Stimulated activated CD8-positive, alpha-beta memory T cell treated with anti-CD3 and anti-CD28 coated beads, Interleukin-7, amount 100 ng/mL, for 1 hour (primary cell): ENCODE measurements at places on chromosomes 6 and 20.

- no peak for DNase-seq
Measured at GRCh38 chr6:148448369-148449012, 105.9 kb downstream of the SASH1 start.

DNA sequence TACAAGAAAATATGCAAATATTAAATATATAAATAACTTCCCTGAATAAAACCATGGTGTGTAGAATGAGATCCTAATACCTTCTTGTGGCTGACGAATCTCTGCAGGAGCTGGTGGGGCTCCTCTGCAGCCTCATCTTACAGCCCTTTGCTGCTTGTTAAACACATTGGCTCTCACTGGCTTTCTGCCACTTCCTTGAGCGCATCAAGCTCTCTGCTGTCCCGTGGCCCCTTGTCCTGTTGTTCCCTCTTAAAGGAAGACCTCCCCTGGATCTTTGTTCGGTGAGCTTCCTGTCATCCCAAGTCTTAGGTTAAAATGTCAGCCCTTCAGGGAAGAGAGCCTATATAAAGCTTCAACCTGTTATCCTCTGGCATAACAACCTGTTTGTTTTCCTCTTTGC is 519.6 kb downstream of the DOK5 start:
- no peak for DNase-seq

DNA sequence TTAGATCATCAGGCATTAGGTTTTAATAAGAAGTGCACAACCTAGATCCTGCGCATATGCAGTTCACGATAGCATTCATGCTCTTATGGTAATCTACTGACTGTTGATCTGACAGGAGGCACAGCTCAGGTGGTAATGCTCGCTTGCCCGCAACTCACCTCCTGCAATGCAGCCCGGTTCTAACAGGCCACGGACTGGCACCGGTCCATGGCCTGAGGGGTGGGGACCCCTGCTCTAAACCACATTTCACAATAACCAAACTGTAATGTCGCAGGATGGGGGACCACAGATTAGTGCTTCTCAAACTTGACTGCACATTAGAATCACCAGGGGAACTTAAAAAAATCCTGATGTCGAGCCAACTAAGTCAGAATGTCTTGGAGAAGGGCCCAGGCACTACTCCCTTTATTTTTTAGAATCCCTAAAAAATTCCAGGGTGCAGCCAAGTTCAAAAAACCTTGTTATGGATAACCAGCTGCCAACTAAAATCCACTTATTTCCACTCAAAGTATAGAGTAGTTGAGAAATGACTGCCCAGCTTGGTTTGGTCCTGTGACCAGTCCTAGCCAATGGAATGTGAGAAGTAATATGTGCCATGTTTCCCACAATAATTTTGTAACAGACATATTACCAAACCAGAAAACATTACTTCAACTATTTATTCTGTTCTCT is 3.1 kb downstream of the SHPRH start:
- no peak for DNase-seq

DNA sequence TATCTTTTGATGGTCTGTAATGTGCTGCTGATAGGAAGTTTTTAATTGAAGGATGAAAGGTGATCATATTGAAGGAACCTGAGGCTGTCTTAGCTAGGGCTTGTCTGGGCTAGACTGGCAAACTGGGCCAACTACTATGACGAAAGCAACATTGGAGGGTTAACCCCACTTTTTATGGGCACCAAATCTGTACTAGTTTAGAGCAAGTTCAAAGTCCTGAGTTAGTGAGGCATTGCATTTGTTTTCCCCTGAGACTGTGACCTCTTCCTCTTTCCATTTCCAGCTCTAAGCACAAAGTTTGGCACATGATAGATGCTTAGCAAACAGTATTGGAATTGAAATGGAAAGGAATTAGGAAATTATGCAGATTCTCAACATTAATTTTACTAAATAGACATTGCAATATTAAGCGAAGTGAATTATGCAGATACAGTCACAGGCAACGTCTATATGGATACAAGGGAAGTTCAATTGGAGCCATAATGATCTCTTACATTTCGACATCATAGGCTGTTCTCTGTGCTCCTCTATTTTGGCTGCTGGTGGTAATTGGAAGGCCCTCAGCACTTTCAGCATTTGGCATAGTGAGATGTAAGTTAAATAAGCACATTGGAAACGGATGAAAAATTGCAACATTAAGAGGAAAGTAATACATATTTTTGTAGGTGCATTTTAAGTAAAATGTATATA is 22.2 kb downstream of the CEP57L1 start:
- DNase-seq, result no peak

- no peak for DNase-seq
Measured at GRCh38 chr6:136464148-136464547, 86.1 kb downstream of the MAP7 start.

GRCh38 chr20:41380551-41381193 is 14.1 kb upstream of the EMILIN3 start:
- DNase-seq, result no peak

DNA sequence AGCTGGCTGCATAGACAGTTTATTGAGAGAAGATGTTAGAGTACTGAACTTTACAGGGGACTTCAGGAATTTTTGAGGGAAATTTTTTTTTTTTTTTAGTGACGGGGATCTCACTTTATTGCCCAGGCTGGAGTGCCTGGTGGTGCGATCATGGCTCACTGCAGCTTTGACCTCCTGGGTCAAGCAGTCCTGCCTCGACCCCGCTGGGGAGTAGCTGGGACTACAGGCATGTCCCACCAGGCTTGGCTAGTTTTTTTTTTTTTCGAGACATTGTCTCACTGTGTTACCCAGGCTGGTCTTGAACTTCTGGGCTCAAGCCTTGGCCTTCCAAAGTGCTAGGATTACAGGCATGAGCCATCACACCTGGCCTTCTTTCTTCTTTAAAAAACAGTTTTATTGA is 10.8 kb upstream of the EFCAB8 start:
- DNase-seq, result no peak

GRCh38 chr20:63701329-63702035 is 5.0 kb downstream of the TNFRSF6B start:
- no peak for DNase-seq

DNA sequence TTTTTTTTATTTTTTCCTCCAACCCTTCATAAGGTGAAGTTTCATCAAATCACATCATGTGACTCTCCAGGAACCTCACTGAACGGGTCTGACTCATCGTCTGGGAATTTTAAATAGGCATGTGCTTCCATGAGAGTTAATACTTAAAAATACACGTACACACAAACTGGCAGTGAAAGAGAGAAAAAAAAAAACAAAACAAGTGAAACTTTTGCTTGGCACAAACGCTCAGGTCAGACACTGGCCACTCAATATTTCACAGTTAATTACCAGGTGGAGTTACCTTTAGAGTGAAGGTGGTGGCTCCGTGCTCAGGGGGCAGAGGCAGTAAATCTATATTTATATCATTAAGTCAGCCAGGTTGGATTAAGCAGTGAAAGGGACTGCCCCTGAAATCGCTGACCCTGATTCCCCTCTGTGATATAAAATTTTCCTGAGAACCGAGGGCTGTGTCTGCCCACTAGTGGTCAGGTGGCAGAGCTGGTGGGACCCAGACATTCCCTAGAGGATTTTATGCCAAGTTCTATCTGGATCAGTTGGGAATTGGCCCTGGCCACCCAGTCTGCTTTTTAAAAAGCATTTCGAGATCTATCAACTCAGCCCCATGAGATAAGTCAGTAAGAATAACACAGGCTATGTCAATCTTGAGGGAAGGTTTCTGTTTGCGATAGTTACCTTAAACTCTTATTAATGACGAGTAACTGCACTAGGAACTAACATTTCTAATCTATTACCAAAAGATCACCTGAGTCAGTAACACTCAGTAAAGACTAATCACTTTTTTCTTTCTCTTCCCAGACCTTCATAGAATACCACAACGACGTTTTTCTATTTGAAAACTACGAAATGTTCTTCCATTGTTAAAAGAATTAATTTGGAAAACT is 259.1 kb downstream of the HDGFL1 start:
- DNase-seq, result no peak
